ENCODE measurements at places on chromosomes 2 and 18.

DNA sequence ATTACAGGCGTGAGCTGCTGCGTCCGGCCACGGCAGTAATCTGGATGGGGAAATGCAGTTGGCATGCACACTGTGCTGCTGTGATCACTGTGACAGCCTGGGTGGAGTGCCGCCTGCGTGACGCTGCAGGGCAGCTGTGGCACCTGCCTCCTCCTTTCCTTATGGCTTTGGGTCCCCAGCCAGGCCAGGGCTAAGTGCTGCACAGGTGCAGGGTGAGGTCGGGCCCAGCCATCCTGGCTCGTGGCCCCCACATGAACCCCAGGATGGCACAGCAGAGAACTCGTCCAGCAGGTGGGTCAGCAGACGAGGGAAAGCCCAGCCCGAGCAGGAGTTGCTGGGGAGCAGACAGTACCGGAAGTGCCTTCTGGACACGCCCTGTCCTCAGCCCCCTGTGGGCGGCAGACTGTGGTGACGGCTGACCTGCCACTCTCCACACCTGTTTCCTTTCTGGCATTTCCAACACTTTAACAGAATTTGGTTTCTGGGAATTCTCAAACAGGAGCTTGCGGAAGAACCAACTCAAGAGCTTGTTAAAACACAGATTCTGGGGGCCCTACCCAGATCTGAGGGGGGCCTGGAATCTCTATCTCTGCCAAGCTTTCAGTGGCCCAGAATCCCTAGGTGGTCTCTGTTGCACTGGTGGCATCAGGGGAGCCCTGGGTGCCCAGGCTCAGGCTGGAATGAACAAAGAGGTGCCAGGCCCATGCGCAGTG is 16.9 kb downstream of the HS1BP3 start:
- DNase-seq = no peak

GRCh38 chr2:214713080-214713830 is 96.2 kb downstream of the BARD1 start:
- no peak for DNase-seq

DNA sequence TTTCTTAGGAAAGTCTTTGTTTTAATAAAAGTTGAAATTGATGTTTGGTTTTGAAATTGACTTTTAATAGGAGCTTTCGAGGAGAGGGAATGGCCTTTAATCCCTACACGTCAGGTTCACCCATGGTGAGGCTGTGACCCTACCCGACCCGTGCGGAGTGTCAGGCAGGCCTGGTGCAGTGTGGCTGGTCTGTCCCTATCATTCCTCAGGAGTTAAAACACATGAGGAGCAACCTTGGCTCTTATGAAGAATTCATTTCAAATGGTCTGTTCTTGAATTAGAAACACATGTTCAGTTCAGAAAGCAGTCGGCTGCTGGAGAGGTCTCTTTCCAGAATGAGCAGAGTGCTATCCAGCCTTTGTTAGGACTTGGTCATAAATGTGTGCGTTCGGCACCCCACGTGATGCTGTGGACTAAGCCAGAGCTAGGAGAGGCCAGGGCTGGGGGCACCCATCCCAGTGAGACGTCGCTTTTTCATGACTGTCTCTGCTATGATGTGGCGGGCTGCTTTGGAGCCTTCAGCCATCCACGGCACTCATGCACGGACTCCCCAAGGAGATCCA is 54.7 kb downstream of the EMILIN2 start:
- no peak for DNase-seq

DNA sequence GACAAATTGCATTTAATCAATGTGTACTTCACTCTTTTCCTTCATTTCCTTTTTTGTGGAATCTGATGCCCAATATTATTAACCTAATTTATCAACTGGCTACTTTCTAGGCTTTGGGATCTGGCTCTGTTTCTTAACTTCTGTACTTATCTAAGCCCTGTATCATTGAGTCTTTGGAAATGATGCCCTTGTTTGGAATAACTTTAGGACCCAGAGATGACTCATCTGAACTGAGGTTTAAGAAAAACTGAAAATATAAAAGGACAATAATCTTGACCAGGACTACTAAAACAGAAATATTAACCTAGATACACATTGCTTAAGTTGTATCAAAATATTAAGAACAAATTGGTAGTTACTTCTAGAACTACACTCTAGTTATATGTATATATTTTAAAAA is 600.8 kb downstream of the CPS1 start:
- no peak for DNase-seq

DNA sequence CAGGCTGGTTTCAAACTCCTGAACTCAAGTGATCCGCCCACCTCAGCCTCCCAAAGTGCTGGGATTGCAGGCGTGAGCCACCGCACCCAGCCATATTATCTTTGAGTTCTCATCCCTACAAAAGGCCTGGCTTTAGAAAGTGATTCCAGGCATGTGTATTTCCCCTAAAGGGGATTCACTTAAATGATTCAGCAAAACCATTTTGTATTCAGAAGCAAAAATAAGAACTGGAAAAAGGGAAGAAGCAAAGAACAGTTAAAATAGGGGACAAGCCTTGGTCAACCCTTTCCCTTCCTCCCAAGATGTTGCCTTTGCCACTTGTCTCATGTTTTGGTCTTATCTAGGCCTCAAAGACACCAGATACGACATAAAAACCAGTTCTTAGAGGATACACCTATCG is 10.5 kb downstream of the TM4SF20 start:
- DNase-seq = no peak

- no peak for DNase-seq
Observed at GRCh38 chr2:1985571-1985970, 241.3 kb upstream of the PXDN start.

GRCh38 chr2:150464270-150464669 is 23.2 kb downstream of the RND3 start:
- no peak for DNase-seq

DNA sequence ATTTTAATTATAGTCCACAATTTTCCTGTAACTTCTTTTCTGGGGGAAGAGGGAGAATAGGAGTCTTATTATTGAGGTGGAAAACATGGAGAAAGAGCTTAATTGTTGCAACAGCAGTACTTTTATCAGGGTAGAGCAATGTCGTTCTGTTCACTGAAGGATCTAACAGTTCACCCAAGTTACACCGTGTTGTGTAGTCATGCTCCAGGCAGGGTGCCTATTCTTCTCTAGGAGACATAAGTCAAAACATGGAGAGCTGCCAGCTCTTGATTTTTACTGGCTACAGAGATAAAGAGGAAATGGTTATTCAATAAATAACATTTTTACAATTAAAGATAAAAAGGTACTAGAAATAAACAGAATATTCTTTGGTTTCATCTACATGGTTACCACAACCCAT is 594.3 kb upstream of the NETO1 start:
- DNase-seq = no peak

DNA sequence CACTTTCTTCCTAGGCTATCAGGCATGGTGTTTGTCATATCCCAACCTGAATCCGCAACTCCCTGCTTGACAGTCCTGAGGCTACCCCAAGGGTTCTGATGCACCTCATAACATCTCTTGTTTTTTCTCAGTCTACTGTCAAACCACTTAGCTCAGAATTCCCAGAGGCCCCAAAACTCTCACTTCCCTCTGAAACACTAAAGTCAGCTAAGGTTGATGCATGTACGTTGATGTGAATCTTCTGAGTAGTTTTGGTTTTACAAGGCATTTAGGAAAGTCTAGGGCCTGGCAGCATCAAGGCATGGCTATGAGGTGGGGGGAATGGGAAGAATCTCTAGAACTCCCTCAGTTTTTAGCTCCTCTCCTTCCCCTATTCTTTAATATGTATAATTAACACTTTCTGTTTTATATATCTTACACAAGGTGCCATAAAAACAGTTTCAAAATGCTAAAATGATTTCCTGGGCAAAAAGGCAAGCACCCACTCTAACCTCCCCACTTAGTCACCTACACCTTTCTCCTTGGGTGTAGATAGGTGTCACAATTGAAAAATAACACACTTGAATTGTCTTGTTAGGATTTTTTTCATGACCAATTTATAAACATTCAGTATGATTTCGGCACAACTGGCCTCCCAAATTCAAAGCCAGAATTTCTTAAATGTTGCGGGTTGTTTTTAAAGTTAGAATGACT is 71.4 kb upstream of the TANK start:
- no peak for DNase-seq

GRCh38 chr2:60498127-60498815 is 55.2 kb downstream of the BCL11A start:
- DNase-seq = no peak

- no peak for DNase-seq
Observed at GRCh38 chr2:108786008-108786353, 590 bp upstream of the CCDC138 start.

DNA sequence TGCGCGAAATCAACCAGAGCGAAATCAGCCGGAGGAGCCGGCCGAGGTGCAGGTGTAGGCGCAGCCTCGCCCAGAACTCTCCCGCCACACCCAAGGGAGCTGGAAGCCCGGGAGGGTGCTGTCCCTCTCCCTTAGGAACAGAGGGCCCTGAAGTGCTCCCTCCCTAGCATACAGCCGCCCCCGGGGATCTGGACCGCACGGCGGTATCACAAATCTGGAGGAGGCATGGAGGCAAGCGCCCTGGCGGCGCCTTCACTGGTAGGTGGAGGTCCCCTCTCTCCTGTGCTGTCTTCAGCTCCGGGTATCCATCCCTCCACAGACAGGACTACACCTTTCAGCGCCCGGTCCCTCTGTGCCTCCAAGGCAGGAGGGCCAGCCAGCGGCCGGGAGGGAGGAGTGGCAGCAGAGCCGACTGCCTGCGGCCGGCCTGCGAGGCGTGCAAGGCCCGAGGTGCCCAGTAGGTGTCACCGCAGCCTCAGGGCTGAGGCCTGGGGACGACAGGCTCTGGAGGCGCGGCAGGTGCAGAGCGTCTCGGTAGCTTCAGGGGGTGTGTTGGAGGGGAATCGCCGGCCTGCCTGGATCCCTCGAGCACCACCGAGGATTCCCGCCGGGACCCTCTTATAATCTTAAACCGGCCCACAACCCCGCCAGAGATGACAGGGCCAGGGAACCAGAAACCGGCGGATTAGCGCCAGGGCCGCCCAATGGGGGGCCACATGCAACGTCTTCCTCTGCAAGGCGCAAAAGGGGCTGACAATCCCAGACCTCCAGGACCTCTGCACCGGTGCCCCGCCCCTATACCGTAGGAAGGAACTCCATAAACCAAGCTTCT is 2.8 kb downstream of the IHH start:
- no peak for DNase-seq

DNA sequence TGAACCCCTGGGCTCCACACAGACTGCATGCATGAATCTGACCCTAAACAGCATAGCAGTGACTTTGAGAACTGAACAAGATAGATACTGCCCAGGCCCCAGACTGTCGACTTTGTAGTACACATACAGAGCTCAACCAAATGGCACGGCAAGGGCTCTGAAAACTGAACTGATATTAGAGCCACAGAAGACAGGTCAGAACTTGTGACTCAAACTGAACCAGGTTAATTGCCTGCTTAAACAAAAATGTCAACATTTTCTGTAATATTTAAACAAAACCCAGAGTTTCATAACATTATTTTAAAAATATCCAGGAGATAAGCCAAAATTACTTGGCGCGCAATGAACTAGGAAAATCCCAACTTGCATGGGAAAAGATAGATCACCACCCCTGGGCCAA is 260.3 kb downstream of the TPGS2 start:
- DNase-seq = no peak

DNA sequence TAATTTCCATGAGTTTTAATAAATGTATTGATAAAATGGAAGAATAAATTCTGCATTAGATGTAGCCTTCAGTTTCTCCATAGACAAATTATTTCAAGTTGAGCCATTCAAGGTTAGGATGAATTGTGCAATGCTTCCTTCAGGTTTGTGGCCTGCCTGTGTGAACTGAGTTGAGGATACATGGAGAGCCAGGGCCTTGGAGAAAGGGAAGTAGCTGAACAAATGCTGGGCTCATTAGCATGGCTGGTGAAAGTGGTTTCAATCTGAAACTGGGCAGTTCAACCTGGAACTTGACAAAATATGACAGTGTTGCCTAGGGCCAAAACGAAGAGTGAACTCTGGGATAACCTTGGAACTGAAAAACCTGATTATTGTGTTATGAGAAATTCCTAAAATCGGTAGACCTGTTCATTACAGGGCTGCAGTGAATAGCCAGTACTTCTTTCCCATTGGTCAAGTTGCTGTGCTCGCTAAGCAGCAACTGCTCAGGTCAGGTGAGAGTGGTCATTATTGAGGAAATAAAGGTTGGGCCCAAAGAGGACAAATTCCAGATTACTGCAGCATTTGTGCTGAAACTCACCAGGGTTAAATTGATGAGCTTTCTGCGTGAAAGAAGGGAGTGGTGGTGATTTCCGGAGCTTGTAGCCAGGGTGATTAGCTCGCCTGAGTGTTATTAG is 12.7 kb downstream of the INPP1 start:
- DNase-seq = no peak

- no peak for DNase-seq
Observed at GRCh38 chr2:187842978-187843847, 289.0 kb upstream of the TFPI start.

- no peak for DNase-seq
Observed at GRCh38 chr18:42025491-42025890, 70.5 kb downstream of the PIK3C3 start.

DNA sequence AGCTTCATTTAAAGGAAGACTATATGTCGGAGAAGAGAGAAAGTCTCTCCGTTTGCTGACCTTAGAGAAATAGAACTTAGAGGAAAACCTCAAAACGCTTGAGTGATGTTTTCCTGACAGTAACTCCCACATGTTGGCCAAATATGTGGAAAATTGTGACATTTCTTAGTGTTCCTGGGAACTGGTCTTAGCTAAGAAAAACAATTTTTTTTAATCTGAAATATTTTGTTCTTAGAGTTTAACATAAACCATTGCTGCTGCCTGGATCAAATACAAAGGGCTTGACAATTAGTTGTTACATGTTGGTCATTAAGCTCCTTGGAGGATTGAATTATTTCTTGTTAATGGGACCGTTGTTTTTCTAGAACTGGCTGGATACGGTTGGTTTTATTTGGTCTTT is 16.3 kb downstream of the DYNC2LI1 start:
- no peak for DNase-seq

GRCh38 chr2:151326554-151326953 is 30.8 kb upstream of the TNFAIP6 start:
- DNase-seq = no peak

DNA sequence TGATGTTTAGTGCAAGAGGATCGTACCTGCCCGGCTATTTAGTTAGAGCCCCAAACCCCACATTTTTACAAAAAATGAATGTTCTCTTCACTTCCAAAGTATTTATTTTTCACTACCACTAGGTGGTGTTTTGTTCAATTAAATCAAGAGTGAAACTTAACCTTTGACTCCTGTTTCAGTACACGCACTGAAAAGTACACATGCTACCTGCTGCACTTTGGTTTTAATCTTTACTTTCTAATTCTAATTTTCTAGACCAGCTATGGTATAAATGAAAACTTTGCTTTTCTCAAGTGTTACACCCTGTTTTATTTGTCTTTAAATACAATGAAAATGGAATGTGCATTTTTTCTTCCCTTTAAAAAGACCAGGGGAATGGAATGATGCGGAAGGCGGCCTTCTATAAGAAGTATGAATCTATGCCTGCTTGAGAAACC is 31.4 kb upstream of the CHN1 start:
- DNase-seq = no peak

GRCh38 chr18:58213440-58213839 is 169.4 kb downstream of the NEDD4L start:
- no peak for DNase-seq
